ENCODE measurements at places on chromosomes 6 and 20.

GRCh38 chr6:31908791-31909190, 6.9 kb upstream of the ZBTB12 start:
- DNase-seq: no peak

DNA sequence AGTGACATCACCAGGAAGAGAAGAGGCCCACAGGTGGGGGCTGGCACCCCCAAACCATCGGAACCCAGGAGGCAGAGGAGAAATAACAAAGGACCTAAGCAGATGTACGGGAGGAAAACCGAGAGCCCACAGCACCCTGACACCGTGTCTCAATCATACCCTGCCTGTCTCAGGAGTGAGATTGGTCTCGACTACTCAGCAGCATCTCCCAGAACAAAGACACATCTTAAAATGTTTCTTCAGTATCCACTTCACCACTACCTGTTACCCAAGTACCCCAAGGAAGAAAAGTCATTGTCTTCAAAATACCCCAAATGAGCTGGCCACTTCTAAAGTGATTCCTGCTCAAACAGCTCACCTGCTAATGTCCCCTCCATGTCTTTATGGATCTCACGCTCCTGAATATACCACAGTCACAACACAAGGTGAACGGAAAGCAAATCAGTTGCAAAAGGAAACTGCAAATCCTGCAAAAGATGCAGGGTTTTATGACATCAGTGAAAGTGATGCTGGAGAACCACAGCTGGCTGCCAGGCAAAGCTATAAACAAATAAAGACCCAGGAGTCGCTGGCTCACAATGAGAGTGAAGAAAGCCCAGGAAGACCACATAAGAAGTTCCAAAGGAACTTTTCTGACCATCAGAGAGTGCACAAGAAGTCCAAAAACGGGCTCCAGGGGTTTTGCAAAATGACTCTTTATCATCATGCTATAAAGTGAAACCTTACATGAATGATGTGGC, 44.1 kb downstream of the PREX1 start:
- no peak for DNase-seq

- no peak for DNase-seq
Measured at GRCh38 chr6:3876866-3877265, 27.7 kb downstream of the FAM50B start.

- DNase-seq: no peak
Measured at GRCh38 chr6:82182756-82183155, 64.8 kb downstream of the IBTK start.

DNA sequence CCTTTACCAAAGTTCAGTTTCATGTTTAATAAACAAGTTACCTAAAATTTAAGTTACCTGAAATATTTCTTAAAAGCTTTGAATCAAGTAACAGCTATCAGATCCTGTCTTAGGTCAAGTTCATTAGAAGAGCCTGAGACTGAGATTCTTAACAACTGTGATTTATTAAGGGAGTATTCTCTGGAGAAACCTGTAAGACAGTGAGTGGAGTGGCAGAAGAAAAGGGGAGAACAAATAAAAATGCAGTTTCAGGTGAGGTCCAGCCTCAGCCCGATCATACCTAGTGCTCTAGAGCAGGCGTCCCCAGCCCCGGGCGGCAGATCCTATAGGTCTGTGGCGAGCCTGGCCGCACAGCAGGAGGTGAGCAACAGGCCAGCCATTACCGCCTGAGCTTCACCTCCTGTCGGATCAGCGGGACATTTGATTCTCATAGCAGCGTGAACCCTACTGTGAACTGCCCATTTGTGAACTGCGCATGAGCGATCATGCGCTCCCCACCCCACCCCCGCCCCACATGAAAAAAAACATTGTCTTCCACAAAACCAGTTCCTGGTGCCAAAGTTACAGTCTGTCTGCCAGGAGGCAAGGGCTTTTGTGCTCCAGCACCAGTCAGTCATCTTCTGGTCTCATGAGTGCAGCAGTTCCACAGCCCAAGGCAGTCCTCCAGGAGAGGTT, 59.2 kb upstream of the ADGRB3 start:
- DNase-seq: peak; percentile 77

DNA sequence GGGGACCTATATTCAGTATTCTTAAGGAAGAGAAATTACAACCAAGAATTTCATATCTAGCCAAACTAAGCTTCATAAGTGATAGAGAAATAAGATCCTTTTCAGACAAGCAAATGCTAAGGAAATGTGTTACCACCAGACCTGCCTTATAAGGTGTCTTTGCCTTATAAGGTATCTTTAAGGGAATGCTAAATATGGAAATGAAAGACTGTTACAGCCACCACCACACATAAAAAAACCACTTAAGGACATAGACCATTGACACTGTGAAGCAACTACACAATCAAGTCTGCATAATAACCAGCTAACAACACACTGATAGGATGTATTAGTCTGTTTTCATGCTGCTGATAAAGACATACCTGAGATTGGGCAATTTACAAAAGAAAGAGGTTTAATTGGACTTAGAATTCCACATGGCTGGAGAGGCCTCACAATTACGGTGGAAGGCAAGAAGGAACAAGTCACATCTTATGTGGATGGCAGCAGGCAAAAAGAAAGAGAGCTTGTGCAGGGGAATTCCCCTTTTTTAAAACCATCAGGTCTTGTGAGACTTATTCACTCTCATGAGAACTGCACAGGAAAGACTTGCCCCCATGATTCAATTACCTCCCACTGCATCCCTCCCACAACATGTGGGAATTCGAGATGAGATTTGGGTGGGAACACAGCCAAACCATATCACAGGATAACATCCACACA, 119.2 kb upstream of the LAMA2 start:
- DNase-seq: no peak

DNA sequence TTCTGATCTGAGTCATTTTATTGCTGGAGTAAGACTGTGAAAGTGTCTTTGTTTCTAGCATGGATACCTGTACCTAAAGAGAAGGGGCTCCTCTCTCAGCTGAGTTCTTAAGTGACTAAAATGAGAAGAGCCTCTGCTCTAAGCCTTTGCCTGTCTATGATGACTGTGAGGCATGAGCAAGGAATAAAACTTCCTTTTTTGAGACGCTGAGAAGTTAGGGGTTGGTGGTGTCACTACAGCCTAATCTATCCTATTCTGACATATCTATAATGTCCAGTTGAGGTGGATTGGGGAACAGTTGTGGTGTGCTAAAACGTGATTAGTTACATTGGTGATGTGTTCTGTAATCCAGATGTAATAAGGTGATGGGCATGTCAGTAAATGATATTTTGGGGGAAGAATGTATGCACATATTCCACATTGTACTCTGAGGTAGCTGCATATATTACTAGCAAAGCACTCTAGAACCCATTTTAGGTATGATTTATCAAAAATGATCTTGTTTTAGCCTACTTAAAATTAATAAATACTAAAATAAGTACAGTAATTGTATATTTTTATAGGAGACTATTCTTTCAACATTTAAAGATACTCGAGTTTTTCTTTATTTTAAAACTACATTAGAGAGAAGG, 18.1 kb downstream of the ADGRB3 start:
- no peak for DNase-seq

DNA sequence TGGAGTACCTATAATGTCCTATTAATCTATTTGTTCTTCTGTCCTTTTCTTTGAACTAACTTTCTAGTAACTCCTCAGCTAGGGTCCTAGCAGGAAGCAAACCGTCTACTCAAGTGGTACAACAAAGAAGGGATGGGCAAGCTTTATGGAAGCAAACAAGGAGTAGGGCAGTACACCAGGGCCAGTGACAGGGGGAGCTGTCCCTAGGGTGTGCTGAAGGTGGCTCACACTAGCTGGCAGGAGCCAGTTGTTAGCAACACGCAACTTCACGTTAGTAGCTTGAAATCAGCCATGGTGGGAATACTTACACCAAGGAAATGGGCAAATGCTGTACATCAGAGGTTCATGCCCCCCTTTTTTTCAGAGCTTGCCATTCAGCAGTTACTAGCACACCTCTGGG, 74.0 kb upstream of the EYA2 start:
- no peak for DNase-seq

- DNase-seq: no peak
Measured at GRCh38 chr20:43820731-43821330, 93.8 kb upstream of the TOX2 start.

GRCh38 chr6:121183742-121184141, 150.5 kb downstream of the TBC1D32 start:
- DNase-seq: no peak

GRCh38 chr6:47817749-47818148, 35.9 kb downstream of the OPN5 start:
- DNase-seq: no peak

GRCh38 chr6:109834131-109834530, 143.0 kb downstream of the FIG4 start:
- no peak for DNase-seq

DNA sequence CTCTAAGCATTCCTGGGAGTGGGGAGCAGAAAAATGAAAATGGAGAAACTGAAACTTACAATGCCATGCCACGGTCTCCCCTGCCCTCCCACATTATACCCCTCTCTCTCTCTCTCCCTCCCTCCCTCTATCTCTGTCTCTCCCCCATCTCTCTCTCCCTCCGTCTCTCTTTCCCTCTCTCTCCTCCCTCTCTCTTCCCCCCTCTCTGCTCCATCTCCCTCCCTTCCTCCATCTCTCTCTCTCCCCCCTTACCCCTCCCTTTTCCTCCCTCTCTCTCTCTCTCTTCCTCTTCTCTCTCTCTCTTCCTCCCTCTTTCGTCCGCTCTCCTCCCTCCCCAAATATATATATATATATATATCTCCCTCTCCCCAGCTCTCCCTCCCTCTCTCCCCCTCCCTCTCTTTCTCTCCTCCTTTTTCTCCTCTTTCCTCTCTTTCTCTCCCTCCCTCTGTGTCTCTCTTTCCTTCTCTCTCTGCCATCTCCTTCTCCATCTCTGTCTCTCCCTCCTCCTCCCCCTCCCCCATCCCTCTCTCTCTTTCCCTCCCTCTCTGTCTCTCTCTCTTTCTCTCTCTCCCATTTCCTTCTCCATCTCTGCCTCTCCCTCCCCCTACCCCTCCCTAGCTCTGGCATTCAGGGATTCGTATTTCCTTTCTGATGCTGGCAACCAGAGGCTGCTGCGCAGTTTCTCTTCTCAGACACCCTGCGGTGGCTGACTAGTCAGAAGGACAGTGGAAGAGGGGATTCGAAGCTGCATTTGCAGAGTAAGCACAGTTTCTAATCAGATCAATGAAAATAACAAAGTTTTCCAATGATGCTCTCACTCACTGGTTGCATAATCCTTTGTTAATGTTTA, 13.9 kb upstream of the VAPB start:
- DNase-seq: no peak

DNA sequence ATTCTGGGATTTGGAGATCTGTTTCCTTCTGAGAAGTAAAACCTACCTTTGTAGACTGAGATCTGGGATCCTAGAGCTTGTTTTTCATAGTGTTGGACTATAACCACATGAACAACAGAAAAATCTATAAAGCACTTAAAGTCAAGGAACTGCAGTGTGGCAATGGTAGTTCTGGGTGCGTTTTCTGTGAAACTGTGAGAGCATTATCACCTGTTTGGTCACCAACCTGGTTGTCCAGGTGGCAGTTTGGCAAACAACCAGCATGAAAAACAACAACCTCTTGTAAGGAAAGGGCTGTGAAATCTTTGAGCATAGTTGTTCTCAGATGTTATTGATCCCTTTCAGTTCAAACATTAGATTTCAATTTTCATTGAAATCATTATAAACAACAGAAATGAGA, 215.8 kb upstream of the CITED2 start:
- DNase-seq: peak; percentile 2

DNA sequence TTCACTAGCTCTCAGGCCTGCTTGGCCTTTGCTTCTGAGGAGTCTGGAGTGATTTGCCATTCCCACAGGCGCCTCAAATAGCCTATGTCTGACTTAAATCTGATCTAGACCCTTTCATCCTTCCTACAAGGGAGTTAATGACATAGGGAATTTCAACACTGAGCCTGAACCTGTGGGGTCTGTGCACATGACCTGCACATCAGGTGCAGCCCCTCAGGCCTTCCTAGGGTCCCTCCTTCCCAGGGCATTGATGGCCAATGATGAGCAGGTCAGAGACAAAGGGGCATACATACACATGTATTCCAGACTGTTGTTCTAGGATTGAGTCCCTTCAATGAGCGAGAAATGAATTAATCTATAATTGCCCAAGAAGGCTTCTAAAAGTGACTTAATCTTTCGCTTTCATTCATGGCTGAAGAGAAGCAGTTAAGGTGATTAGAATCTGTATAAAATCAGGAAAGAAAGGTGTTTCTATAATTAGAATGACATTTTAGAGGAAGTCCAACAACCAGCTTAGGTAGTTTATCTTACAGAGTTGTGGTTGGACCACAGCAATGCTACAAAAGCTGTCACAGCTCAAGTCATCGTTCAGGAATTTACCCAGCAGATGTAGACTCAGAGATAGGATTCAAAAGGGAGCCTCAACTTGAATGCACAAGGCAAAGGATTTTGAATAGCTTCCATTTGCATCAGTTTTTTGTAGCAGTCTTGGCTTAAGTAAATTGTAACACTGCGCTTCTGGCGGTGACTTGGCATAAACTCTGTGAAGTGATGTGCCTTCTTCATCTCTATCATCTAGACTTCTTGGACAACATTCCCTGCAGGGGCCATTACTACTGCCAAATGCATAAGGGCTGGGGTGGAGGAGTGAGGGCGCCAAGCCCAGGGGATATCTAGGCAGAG, 27.0 kb upstream of the TBC1D7 start:
- no peak for DNase-seq

DNA sequence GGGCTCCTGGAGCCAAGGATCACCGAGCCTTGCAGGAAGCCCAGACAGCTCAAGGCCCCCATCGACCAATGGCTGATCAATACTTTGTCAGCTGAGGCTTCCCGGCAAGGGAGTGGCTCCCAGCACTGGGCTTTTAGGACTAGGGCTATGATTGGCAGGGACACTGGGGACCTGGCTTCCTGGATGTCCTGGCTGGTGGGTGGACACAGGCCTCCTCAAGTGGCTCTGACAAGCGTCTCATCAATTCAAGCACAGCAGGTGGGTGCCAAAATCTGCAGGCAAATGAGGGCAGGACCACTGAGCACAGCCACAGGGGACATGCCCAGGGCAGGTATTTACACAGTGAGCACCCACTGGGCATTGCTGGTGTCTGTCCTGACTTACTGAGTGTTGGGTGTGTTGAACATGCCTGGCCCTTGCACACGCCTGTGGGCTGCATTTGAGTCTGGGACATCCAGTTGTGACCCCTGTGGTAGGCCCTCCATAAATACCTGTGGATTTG, 420.1 kb upstream of the SULF2 start:
- no peak for DNase-seq

GRCh38 chr6:35318196-35319171, 20.9 kb downstream of the DEF6 start:
- DNase-seq: peak; percentile 38

DNA sequence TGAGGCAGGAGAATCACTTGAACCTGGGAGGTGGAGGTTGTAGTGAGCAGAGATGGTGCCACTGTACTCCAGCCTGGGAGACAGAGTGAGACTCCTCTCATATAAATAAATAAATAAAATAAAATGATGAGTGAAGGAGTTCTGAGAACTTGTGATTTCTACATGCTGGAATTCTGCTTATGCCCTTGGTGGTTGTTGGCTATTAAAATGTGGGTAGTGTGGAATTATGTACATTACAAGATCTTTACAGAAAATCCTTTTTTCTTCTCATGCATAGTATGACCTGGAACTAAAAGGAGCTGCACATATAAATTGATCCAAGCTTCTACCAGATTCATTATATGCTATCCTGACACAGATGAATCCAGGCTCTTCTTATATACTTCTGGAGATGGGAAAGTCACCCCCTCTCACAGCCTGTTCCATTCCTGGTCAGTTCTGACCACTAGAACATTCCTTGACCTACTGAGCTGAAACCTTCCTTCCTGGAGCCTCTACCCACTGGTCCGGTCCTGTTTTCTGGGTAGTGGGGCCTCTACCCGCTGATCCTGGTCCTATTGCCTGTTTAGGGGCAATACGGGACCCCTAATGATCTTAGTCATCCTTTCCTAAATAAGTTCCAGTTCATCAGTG, 37.7 kb upstream of the TAF8 start:
- DNase-seq: no peak

All from NCI-H2029 treated with DMSO at 0.1 percent for 48 hours (cell line).